Osteocyte (in vitro differentiated cells): ENCODE measurements at places on chromosomes 5 and 9.
A peak's percentile ranks its signal among the peaks of the same experiment; 100 is the strongest.

DNA sequence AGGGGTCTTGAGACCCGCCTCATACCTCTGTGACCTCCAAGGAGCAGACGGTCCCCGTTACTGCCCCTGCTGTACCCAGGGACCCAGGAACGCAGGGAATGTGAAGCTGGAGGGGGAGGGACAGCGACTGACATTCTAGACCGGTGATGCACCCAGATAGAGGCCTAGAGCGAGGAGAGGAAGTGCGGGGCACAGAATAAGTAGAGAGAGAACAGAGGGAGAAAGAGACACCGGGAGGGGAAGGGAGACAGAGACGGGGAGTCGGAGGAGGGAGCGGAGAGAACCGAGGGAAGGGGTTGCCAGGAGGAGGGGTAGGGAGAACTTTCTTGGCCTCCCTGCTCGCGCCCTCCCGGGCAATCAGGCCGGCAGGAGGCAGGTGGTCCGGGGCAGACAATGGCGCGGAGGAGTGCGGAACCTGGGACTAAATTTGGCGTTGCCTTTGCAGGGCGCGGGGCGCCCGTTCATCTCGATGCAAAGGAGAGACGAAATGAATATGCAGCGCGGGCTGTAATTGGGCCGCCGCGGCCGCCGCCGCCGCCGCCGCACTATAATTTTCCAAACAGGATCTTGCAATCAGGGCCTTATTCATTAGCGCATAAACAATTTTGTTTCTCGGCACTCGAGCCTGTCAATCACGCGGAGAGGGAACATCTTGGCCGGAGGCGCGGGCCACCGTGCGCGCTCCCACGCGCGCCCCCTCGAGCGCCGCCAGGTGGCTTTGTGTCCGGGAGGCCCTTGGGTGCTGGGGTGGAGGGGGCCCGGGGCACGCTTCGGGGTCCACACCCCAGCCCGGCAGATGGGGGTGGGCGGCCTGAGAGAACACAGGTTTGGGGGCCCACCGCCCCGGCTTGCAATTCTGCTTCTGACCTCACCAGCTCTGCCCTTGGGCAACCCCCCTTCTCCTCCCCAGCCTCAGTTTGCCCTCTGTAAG is 33.0 kb downstream of the NDUFA8 start:
- DNase-seq = no peak

DNA sequence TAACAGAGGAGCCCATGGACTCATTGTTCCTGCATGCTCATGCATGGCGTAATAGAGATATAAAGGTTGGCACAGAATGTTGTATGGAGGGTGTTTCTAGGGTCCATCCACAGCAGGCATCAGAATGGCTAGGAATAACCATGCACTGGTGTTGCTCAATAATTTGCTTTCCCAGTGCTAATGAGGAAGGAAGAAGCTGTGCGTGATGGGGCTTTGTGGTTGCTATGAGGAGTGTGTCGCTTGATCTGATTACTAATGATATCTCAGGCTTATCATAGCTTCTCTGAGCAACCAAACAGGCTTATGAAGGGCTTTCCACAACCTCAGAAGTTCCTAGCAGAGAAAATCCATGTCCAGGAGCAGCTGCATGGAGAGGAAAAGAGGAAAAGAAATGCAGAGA is 151.3 kb upstream of the TRPC7 start:
- no peak for DNase-seq

- no peak for DNase-seq
Observed at GRCh38 chr9:129500161-129500862, 120.6 kb downstream of the C9orf50 start.

- DNase-seq = no peak
Observed at GRCh38 chr9:123168586-123168985, 99.8 kb downstream of the STRBP start.

DNA sequence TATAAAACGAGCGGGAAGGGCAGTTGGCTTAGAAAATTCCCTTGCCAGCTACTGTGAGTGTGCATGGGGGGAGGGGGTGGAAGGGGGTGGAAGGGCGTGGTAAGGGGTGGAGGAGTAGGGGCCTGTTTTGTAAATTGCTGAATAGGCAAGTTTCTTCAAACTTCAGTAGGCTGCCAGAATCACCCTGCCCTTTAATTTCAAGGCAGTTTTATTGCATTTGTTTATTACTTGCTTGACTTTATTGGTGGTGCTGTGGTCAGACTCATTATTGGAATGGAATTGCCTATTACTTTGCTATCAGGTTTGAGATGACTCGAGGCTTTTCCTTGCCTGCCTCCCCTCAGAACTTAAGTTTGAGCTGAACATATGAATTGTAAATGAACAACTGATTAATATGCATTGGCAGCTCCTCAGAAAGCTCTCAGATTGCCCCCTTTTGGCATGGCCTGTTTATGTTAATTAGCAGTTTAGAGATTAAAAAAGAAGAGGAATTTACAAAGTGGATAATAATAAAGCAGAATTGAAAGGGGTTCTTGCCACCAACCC is 76.0 kb downstream of the SEMA6A start:
- DNase-seq = no peak

GRCh38 chr9:72305102-72305546 is 59.9 kb downstream of the ZFAND5 start:
- no peak for DNase-seq

DNA sequence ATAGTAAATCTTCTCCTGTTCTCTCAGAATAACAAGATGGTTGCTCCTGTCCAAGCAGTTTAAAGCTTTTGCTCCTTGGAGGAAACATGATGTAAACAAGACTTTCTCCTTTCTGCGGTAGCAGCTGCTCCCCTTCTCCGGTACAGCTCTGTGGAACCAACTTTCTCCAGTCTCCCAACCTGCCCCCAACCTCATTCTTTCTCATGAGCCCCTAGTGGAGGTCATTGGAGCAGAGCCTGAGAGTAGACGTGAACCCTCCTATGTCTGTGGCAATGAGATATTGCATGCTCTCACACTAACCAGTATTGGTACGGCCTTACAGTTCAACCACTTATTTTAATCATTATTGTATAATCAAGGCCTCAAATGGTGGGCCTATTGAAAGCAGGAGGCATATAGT is 483.8 kb upstream of the CDH10 start:
- no peak for DNase-seq

GRCh38 chr9:113151696-113152630 is 1.2 kb downstream of the SLC31A2 start:
- DNase-seq = peak; percentile 51

DNA sequence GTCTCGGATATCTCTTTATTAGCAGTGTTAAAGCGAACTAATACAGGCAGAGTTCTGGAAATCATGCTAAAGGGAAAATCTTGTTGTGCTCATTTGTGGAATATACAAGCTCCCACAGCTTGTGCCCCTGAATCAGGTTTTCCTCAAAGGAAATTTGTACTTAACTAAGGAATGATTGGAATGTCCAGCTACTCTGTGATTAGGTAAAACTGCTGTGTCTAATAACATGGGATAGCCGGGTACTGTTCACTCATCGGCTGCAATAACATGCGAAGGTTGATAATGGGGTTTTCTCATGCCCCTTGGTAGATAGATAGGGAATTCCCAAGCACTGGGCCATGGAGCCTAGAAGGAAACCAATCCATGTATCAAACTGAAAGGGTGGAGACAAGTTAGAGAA is 306.7 kb downstream of the NR2F1-AS1 start:
- no peak for DNase-seq

DNA sequence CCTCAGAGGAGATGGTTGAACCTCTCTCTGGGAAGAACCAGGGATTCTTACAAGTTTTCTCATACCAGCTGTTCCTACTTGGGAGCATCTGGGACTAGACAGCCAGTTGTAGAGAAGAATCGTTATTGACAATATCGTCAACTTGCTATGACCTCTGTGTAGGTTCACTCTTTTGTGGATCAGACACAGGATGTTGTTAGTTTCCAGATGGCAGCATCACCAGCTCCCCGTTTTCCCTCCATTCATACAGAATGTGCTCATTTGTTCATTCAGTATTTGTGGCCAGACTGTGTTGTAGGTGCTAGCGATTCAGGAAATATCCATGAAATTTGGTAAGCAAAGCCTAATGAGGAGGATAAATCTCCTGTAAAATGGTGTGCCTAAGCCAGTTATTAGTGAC is 3.7 kb downstream of the PDE8B start:
- no peak for DNase-seq

GRCh38 chr5:102794047-102794446 is 38.9 kb downstream of the PAM start:
- DNase-seq = no peak

- DNase-seq = no peak
Observed at GRCh38 chr9:80509358-80509757, 937.6 kb downstream of the TLE4 start.

- peak; percentile 87 for DNase-seq
Observed at GRCh38 chr5:95808686-95809413, 13.7 kb downstream of the GLRX start.

DNA sequence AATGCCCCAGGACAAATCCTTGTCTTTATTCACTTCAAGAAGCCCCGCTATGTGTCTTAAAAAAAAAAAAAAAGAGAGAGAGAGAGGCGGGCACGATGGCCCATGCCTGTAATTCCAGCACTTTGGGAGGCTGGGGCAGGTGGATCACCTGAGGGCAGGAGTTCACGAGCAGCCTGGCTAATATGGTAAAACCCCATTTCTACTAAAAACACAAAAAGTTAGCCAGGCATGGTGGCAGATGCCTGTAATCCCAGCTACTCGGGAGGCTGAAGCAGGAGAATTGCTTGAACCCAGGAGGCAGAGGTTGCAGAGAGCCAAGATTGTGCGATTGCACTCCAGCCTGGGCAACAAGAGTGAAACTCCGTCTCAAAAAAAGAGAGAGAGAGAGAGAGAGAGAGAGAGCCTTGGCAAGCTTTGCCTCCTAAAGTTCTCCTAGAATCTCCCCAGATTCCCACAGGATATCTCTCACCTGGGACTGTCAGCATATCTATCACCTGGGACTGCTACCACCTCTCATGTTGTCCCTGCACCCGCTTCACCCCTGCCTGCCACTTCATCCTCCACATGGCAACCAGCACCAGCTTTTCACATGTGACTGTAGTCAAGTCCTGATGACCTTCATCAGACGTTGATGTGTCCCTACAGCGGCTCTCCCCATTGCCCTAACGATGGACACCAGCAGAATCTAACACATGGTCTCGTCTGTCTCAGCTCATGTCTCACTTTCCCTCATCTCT is 5.8 kb downstream of the ITK start:
- DNase-seq = no peak

DNA sequence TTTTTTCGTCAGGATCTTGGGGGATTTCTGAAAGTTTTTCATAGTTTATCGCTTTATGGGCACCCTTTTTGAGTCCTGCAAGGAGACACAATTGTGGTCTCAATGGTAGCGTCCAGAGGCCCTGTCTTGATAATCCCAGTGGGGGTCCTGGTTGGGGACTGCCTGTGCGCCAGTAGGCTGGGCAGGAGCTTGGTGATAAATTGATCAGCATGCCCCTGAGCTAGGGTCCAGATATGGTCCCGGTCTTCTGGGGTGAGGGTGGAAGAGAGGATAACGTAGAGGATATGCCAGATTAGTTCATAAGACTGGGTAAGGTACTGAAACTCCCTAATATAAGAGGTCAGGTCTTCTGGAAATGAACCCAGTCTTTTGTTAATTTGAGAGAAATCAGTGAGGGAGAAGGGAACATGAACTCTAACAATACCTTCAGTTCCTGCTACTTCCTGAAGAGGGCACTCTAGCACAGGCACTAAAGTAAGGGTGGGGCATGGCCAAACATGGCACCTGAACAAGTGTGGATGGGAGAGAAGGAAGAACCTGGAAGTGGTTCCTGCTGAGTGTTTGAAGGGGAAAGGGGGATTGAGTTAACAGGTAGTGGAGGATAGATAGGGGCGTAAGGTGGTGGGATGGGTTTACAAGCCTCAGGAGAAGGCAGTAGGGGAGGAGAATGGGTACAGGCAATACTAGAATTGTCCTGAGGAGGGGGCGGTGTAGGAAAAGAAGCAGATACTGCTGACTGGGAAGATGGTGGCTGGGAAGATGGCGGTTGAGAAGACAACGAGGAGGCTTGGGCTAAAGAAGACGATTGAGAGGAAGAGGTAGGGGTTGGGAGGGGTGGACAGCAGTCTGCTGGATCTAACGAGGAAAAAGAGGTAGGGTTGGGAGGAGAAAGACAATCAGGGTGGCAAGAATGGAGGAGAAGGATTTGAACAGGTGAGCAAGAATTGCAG is 33.8 kb upstream of the ANXA2R start:
- DNase-seq = peak; percentile 68

- DNase-seq = no peak
Observed at GRCh38 chr5:142277796-142278195, 47.0 kb downstream of the SPRY4 start.
